Activated naive CD4-positive, alpha-beta T cell treated with anti-CD3 and anti-CD28 coated beads for 36 hours (primary cell): ENCODE measurements at places on chromosomes 11 and 22.

GRCh38 chr22:50266994-50267393 lies 3.2 kb downstream of the MAPK11 start:
- no peak for DNase-seq

- DNase-seq = no peak
Observed at GRCh38 chr11:69587454-69588090, 53.4 kb upstream of the CCND1 start.

DNA sequence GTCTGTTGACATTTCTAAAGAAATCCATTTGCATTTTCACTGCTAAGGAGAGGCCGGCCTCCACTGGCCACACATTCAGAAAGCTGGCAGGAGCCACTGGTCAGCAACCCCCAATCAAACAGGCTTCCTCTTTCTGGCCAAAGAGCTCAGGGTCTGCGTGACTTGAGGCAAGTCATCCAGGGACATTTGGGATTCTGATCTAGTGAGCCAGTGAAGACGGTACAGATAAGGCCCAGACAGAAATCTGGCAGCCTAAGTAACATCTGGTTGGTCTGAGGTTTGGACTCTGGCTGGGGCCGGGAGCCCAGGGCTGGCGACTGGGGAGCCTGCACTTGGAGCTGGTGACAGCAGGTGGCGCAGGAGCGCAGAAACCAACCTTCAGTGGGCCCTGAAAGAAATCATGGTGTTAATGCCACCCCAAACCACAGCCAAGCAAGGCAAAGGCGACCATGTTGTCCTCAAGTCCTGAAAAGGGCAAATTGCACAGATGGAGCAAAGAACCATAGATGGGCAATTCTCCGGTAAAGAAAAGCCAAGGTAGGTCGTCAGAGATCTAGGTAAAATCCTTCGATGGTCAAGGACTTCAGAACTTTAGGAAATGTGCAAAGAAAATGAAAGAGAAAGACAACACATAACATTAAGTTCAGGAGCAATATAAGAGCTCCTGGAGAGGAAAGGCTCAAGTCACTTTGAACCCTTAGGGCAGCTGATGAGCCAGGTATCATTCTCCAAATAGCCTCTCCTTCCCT lies 99.4 kb upstream of the BLID start:
- DNase-seq = peak; percentile 41

GRCh38 chr22:38815842-38816241 lies 21.9 kb upstream of the DNAL4 start:
- DNase-seq = no peak

DNA sequence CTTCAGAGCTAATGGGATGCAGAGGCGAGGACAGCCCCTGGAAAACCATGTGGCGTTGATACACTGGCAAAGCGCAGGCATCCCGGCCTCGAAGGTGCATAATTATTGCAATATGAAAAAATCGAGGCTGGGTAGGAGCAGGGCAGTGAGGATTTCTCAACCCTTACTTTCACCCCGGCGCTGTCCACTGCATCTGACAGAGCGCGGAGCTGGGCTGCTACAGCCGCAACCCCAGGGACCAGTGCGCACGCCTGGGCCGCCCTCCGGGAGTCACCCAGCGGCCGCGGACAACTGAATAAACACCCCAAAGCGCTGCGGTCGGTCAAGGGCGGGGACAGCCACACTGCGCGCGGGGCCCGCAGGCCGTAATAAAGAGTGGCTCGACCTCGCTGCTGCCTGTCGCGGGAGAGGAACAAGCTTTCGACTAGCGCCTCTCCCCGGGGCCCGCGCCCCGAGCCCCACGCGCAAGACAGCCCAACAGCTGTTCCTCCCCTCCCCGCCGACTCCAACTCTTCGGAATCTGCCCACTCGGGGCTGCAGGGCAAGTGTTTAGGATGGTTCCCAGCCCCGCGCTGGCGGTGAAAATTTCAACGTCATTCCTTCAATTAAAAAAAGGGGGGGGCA lies 3.6 kb upstream of the WT1 start:
- DNase-seq = no peak

DNA sequence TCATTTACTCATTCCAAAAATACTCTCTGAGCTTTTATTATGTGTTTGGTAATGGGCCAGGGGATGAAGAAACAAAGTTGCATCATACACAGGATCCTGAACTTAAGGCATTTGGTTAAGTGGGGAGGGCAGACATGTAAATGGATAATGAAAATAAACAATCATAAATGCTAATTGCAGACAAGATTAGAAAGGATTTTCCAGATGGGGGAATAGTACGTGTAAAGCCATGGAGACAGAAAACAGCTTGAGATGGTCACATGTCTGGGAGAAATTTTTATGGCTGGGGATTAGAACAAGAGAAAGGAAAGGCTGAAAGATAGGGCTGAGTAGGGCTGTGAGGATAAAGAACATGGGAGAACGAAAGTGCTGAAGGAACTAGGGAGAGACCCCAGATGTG lies 534.3 kb upstream of the LARGE1 start:
- no peak for DNase-seq

DNA sequence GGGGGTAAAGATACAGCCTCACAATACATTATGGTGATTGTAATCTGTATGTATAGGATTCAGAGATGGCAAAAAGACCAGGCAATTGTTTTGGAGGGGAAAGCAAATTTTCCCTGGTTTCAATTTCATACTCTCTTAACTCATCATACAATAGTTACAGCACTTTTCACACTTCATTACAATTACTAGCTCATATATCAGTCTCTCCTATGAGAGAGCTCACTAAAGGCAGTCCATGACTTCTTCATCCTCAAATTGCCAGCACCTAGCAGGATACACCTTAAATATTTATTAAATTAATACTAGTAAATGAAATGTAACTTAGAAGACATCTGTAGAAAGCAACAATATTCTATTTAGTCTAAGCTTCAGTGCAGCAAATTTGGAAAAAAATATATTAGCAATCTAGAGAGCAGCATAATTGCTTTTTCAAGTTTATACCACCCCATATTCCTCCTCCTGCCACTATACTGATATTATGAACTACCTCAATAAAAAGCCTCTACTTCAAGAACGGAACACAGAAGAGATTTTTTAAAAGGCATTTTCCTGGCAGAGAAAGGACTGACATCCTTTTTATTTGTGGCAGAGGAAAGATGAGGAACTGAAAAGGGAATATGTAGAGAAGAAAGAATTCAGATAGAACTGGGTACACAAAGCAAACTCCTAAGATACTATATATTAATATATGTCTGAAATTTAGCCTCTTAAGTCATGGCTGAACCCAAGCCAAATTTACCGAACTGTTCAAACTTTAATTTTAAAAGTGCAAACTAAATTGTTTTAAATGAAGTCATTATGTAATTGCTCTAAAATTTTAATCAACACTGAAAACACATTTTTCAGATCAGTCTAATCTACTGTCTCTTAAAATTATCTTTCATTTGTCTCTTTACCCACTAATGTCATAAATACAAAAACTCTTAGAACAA lies 27.7 kb downstream of the PICALM start:
- no peak for DNase-seq

GRCh38 chr11:12149672-12150225 lies 39.4 kb downstream of the MICAL2 start:
- peak; percentile 80 for DNase-seq

- DNase-seq = no peak
Observed at GRCh38 chr11:10762913-10763421, 11.9 kb downstream of the CTR9 start.

DNA sequence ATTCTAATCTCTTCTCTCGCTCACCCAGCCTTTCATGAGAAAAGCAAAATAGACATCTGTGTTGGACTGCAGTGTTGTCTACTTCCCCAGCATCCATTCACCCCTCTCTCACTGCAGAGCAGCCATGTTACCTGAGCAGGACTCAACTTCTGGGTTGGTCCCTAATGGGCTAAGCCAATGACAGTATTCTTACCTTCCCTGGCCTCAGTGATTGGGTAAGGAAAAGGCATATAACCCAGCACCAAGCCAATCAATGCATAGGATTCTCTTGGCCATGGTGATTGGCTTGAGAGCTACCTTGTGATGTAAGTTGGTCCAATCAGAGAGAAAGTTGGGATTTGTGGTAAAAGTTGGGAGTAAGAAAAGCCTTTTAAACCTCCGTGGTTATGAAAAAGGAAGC lies 99.8 kb upstream of the NECTIN1 start:
- DNase-seq = no peak

DNA sequence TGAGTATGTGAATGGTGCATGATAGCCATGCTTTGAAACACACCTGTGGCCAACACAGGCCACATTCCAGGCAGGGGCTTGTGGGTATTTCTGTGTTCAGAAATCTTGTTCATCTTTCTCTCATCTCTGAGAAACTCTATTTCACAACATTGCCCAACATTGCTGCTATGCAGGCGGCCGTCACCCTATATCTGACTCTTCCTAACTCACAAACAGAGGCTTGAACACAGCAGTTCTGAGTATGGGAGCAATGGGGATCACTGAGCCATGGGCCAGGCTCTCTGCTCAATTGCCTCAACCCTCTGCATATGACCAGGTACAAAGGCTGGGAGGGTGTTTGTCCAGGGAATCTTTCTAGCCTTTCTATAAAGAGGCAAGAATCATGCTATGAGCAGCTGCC lies 259.9 kb downstream of the BUD13 start:
- DNase-seq = no peak

DNA sequence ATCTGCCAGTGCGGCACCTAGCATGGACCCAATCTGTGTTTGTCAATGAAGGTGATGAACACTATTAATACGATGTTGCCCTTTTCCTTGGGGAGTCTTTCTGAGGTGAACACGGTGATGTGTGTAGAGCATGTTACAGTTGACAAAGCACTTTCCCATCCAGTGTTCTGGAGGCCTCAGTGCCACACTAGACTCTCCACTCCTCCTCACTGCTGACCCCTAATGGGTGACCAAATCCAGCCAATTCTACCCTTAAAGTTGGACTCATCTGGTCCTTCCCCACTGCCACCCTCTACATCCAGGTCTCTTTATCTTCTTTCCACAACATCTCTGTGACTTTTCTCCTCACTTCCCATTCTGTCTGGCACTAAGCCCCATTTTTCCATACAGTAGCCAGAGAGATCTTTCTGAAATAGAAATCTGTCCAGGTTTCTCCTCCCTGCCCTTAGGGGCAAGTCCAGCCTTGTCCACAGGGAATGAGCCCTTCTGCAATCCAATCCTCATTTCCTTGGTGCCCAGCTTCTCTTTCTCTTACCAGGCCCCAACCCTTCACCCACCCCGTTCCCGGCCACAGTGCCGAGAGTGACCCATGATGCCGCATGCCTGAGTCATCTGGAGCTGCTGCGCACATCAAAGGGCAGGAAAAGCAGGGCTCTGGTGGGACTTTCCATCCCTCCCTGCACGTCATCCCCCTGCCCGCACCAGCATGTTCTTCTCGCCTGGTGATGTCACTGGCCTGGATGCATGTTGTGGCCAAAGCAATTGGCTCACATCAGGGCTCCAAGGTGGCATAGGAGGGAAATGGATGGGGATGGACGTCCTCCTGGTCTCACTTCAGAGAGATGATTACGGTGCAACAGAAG lies 64.2 kb downstream of the RASSF10 start:
- DNase-seq = no peak

- DNase-seq = no peak
Observed at GRCh38 chr11:68399916-68400315, 60.6 kb upstream of the PPP6R3 start.

DNA sequence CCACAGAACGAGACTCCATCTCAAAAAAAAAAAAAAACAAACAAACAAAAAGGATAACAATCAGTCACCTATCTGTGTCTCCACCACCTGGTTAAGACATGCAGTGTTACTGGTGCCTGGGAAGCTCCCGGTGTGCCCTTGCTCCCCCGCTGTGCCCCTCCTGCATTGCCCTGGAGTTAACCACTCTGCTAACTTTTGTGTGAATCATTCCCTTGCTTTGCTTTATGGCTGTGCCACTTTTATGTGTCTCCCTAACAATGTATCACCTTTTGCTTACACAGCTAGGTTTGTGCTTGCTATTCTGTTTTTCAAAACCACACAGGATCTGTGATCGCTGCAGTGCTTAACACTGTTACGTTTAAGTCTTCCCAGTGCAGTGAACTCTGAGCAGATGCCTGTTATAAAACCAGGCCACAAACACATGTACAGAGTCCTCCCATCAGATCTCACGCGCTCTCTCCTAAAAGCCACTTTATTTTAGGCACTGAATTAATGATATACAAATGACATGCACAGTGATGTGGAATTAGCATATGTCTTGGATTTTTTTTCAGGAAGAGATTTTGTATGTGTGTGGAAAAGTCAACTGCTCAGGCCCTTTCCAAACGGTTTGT lies 69.9 kb downstream of the BUD13 start:
- no peak for DNase-seq

GRCh38 chr11:86916330-86916729 lies 38.9 kb downstream of the FZD4 start:
- DNase-seq = no peak

- no peak for DNase-seq
Observed at GRCh38 chr11:128734103-128734831, 40.4 kb downstream of the FLI1 start.

DNA sequence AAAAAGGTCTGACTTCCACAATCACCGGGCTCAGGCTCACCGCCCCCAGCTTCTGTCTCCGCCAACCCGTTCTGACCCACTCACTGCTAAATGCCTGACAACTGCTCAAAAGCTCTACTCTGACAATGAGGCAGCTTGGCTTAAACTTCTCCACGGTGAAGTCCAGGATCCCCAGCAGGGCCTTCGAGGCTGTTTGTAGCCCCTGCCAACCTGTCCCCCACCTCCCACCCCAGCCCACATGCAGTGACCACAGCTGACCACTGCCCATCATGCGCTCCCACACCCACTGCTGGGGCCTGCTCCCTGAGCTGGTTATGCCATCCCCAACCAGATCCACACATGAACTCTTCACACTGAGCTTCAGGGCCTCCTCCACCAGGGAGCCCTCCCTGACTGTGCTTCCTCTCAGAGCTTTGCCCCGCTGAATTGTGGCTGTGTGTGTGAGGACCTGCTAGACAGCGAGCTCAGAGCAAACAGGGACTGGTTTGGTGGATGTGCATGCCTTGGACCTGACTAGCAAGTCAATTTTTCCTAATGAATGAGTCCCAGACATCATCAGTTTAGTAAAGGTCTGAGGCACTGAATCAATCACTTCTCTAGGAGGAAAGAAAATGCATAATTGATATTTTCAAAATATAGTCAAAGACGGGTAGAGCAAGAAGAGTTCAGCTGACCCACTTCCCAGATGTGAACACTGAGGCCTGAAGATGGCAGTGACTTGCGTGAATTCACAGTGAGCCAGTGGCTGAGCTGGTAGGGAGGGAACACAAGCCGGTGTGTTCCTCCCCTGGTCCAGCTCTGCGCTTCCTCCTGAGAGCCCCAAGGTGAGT lies 7.7 kb downstream of the LRRC32 start:
- DNase-seq = no peak
